Hematopoietic multipotent progenitor cell treated with erythropoietin and hydrocortisone succinate and interleukin-3 and kit ligand, for 17 days (in vitro differentiated cells): ENCODE measurements at places on chromosomes 1 and 21.

GRCh38 chr1:179080866-179081686 is 794 bp upstream of the TOR3A start:
- DNase-seq: peak; percentile 14

GRCh38 chr1:25112400-25112799 is 119.9 kb downstream of the SYF2 start:
- DNase-seq: no peak

DNA sequence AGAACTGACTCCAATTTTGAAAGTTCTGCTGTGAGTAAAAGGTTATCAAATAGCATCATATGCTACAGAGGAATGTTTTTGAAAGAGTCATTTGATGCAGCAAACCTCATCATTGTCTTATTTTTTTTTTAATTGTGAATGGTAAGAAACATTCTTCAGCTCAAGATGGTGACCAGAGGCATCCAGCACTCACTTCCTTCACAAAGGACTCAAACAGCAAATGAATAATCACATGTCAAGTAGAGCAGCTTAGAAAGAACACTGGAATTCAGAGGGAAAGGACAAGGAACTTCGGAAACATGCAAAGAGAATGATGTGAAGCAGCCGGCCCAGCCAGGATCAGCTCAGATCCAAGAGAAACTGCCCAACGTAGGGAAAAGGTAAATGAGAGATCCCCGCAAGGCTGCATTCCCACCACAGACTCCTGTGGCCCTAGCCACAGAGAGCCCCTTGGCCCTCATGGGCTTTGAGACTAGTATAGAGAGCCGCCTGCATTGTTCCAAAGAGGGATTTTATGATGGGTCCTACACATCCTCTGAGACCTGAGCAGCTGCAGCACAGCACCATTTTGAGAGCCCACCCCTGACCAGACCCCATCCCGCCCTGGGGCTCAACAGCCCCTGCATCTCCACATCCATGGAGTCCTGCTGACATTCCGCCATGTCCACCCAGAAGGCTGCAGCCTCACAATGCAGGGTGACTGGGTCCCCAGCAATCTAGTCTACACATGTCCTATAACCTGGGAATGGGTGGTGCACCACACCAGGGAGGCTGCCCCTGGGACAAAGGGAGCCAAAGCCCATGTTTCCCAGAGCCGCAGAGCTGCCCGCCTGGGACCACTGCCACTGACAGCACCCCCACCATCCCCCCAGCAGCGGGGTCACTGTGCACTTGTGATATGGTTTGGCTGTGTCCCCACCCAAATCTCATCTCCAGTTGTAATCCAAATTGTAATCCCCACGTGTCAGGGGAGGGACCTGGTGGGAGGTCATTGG is 21.2 kb upstream of the UTS2 start:
- no peak for DNase-seq

DNA sequence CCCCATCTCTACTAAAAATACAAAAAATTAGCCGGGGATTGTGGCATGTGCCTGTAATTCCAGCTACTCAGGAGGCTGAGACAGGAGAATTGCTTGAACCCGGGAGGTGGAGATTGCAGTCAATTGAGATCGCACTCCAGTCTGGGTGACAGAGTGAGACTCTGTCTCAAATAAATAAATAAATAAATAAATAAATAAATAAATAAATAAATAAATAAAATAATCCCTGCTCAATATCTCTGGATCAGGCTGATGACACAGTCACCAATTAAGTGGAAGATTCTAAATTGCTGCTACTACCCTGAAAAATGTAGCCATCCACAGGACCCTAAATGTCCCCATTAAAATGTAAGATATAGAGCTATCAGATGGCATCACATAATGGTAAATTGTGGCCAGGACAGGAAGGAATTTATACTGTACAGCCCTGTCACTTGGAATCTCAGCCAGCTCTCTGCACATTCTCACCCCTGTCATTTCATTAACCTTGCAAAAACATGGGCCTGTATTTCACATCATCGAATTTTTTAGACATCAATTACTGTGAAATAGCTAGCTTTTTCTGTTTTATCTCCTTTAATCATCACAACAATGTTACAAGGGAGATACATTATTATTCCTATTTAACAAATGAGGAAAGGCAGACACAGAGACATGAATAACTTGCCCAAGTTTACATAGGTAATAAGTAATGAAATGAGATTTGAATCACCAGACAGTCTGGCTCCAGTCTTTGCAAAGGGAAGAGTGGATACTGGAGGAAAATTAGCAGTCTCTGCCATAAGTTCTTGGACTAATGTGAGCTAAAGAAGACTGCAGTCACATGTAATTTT is 56.7 kb upstream of the NTPCR start:
- DNase-seq: no peak

GRCh38 chr1:204222764-204223055 is 8.9 kb upstream of the GOLT1A start:
- no peak for DNase-seq

DNA sequence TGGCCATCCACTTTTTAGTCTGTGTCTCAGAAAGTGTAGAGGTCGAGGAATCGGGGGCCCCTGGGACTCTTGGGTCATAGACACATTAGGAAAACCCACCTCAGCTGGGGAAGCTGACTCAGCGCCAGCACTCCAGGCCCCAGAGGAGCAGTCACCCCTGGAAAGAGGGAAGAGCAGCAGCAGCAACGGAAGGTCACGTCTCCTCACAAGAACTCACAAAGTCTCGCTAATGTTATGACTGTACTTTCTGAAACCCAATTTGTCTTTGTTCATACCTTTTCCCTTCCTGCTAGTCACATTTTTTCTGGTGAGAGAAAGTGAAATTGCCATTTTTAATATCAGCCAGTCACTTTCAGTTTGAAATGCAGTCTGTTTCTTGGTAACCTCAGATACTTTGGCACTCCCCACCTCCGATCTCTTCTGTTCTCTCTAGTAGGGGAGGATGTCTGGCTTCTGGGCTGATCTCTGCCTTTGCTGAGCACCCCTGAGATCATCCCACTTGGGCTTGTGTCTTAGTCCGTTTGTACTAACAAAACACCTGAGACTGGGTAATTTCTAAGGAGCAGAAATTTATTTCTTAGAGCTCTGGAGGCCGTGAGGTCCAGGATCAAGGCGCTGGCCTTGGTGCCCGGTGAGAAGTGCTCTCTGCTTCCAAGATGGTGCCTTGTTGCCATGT is 6.0 kb upstream of the NLRP3 start:
- DNase-seq: no peak

- DNase-seq: no peak
These were observed 60.7 kb upstream of the KIF26B start for GRCh38 chr1:245094092-245094491.

- no peak for DNase-seq
These were observed 91.6 kb downstream of the LRRC8C start for GRCh38 chr1:89724369-89725010.

- no peak for DNase-seq
These were observed 377.8 kb downstream of the USH2A start for GRCh38 chr1:216045400-216045799.

- no peak for DNase-seq
These were observed 258.6 kb downstream of the GPATCH2 start for GRCh38 chr1:217372049-217372970.

DNA sequence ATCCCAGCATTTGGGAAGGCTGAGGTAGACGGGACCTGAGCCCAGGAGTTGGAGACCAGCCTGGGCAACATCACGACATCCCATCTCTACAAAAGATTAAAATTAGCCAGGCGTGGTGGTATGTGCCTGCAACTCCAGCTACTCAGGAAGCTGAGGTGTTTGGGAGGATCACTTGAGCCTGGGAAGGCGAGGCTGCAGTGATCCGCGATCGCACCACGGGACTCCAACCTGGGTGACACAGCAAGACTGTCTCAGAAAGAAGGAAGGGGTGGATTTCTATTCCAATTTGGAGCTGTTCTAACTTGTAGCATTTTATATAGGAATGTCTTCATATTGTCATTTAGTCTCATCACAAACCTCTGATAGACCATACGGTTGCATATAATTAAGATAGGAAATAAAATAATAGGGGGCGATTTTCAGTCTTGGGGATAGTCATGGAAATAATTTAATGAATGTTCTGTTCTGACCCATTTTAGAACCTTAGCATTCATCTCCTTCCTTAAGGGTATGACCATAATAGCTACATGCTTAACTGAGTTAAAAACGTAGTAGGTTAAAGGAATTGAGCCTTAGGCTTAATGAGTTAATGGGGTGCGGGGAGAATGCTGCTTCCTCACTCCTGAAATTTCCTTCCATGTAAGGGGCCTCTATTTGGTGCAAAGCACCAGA is 93.1 kb downstream of the ADCY10 start:
- no peak for DNase-seq
